ENCODE measurements at places on chromosomes 2 and 18. TPM values are rescaled to one million over a fixed set of nuclear protein-coding genes. Genes with fewer than 3 reads are reported as not detected.
A peak's percentile ranks its signal among the peaks of the same experiment; 100 is the strongest.

The LYG2 gene
- not detected for total RNA-seq

The CKAP2L gene
- total RNA-seq: 68.8 TPM

The CD8B2 gene
- total RNA-seq: 3.7 TPM

GRCh38 chr2:41836948-41837347 lies 210.9 kb upstream of the PKDCC start:
- no peak overlapping the region for H3K27ac ChIP-seq
- peaks cover 10% of the 10 kb centered on the region for H3K4me1 ChIP-seq
- H3K27me3 ChIP-seq: peaks cover 43% of the 10 kb centered on the region
- DNase-seq: peak; percentile 47
- no peak overlapping the region for H3K4me3 ChIP-seq

GRCh38 chr2:169715379-169716237 lies 18.0 kb upstream of the KLHL23 start:
- H3K27ac ChIP-seq: no peak overlapping the region
- DNase-seq: no peak
- H3K27me3 ChIP-seq: no peaks in the 10 kb centered on the region
- peaks cover 2% of the 10 kb centered on the region for H3K36me3 ChIP-seq
- peaks cover 25% of the 10 kb centered on the region for H3K4me1 ChIP-seq
- no peak overlapping the region for H3K4me3 ChIP-seq

DNA sequence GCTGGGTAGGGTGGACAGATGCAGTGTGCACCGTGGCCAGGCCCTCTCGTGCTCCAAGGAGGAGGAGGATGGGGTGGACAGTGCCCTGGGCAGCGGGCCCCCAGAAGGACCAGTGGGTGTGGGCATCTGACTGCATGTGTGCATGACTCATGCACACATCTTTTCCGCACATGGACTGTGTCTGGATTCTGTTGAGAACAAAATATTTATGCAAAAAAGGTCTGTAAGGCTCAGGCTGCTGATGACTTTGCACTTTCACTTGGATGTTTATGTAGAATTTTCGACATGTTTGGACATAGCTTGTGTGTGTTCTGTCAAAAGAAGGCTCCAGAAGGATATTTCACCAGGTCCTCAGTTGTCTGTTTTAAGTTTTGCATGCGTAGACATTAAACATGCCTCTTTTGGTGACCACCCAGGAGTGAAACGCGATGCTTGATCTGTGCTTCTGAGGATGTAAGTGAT lies 45.6 kb downstream of the MTCL1 start:
- no peaks in the 10 kb centered on the region for H3K36me3 ChIP-seq
- no peaks in the 10 kb centered on the region for H3K27me3 ChIP-seq
- peaks cover 11% of the 10 kb centered on the region for H3K4me1 ChIP-seq
- no peak overlapping the region for H3K4me3 ChIP-seq

GRCh38 chr2:40551081-40551480 lies 99.2 kb upstream of the SLC8A1 start:
- H3K4me1 ChIP-seq: no peaks in the 10 kb centered on the region
- no peak overlapping the region for H3K27ac ChIP-seq
- H3K4me3 ChIP-seq: no peak overlapping the region
- no peak for DNase-seq

- peaks cover 33% of the 10 kb centered on the region for H3K4me1 ChIP-seq
- peak overlapping the region; percentile 97 for H3K4me3 ChIP-seq
- H3K36me3 ChIP-seq: peaks cover 37% of the 10 kb centered on the region
- peak overlapping the region; percentile 94 for H3K27ac ChIP-seq
These were observed 1.9 kb downstream of the PTMA start for GRCh38 chr2:231709981-231710798.

DNA sequence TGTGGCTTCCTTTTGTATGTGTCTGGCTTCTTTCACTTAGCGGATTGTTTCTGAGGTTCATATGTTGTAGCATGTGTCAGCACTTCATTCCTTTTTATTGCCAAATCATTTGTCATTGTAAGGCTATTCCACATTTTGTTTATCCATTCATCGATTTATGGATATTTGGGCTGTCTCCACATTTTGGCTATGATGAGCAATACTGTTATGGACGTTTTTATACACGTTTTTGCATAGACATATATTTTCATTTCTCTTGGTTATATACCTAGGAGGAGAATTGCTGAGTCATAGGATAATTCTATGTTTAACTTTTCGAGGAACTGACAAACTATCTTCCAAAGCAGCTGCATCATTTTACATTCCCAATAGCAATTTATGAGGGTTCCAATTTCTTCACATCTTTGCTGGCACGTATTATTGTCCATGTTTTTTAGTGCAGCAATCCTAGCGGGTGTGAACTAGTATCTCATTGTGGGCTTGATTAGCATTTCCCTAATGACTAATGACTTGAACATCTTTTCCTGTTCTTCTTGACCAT lies 48.1 kb upstream of the TBC1D8 start:
- H3K4me1 ChIP-seq: no peaks in the 10 kb centered on the region
- H3K36me3 ChIP-seq: no peaks in the 10 kb centered on the region
- DNase-seq: no peak
- H3K4me3 ChIP-seq: no peak overlapping the region
- no peaks in the 10 kb centered on the region for H3K27me3 ChIP-seq

DNA sequence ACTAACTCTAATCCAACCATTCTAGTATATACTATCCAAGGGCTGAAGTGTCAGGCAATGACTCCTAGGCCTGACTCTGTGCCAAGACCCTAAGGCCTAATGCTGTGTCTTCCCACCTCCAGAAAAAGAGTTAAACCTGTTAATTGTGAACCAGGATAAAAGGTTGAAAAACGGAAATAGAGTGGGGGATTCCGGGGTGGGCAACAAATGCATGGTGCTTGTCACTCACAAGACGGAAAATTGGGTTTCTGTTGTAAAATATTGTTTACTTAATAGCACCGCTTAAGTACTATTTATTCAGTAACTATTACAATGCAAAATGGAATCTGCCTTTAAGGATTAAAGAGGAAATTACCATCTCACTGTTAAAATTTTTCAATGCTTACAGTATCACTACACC lies 3.2 kb downstream of the STK17B start:
- H3K27ac ChIP-seq: peak overlapping the region; percentile 98
- no peaks in the 10 kb centered on the region for H3K27me3 ChIP-seq
- H3K4me1 ChIP-seq: peaks cover 26% of the 10 kb centered on the region
- H3K4me3 ChIP-seq: peak overlapping the region; percentile 99

DNA sequence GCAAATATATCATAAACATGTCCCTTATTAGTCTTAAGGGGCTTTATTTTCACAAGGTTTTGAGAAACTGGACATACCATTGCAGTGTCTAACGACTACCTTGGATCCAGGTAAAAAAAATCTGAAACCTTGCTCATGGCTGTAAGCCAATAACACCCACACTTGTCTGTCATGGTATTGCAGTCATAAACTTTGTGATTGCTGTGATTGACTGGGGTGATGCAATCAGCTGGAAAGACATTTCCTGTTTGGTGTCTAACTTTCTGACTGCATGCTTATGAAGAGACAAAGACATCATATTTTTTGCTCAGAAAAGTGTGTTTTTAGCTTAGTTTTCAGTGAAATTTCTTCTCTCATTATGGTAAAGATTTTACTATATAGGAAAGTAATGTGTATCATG lies 635.0 kb downstream of the TSN start:
- no peak for DNase-seq
- H3K27me3 ChIP-seq: no peaks in the 10 kb centered on the region
- no peaks in the 10 kb centered on the region for H3K4me1 ChIP-seq
- H3K4me3 ChIP-seq: no peak overlapping the region
- H3K36me3 ChIP-seq: no peaks in the 10 kb centered on the region
- no peak overlapping the region for H3K27ac ChIP-seq

- no peaks in the 10 kb centered on the region for H3K36me3 ChIP-seq
- H3K4me1 ChIP-seq: no peaks in the 10 kb centered on the region
- H3K27ac ChIP-seq: no peak overlapping the region
- DNase-seq: no peak
These were observed 45.2 kb upstream of the GCG start for GRCh38 chr2:162197069-162197825.

GRCh38 chr2:125169022-125169763 lies 1144.1 kb downstream of the CNTNAP5 start:
- no peak overlapping the region for H3K27ac ChIP-seq
- no peaks in the 10 kb centered on the region for H3K36me3 ChIP-seq
- no peaks in the 10 kb centered on the region for H3K27me3 ChIP-seq
- no peak overlapping the region for H3K4me3 ChIP-seq
- no peaks in the 10 kb centered on the region for H3K4me1 ChIP-seq

GRCh38 chr18:45880876-45881558 lies 55.5 kb downstream of the SIGLEC15 start:
- peaks cover 26% of the 10 kb centered on the region for H3K36me3 ChIP-seq
- no peak overlapping the region for H3K4me3 ChIP-seq
- H3K4me1 ChIP-seq: peaks cover 5% of the 10 kb centered on the region
- no peaks in the 10 kb centered on the region for H3K27me3 ChIP-seq
- DNase-seq: no peak

DNA sequence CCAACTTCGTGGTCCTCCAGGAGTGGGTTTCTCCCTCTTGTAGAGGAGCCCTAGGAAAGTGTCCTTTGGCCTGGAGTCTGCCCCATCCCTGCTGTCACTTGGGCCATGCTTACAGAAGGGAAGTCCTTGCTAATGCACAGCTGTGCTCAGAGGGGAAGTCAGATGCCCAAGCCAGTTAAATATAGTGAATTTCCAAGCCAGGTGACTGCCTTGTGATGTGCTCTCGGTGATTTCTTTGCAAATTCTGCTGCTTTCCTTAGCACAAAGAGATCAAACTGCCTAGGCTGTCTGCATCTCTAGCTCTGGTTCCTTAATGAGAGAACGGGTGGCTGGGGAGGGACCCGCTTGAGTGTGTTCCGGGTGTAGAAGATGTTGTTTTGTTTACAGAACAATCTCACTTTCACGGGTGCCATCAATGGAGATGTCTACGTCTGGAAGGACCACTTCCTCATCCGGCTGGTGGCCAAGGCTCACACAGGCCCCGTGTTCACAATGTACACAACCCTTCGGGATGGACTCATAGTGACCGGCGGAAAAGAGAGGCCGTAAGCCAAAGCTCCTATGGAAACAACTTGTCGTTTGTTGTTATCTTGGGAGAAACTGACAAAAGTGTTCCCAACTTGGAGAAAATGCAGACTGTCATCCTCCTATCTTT lies 91.4 kb downstream of the RTN4 start:
- H3K27ac ChIP-seq: no peak overlapping the region
- H3K4me1 ChIP-seq: peaks cover 7% of the 10 kb centered on the region
- H3K36me3 ChIP-seq: peaks cover 2% of the 10 kb centered on the region
- no peaks in the 10 kb centered on the region for H3K27me3 ChIP-seq
- DNase-seq: no peak
- no peak overlapping the region for H3K4me3 ChIP-seq

GRCh38 chr18:49029628-49030027 lies 78.9 kb upstream of the SMAD7 start:
- no peak overlapping the region for H3K4me3 ChIP-seq
- no peak overlapping the region for H3K27ac ChIP-seq
- DNase-seq: peak; percentile 33
- H3K36me3 ChIP-seq: no peaks in the 10 kb centered on the region
- H3K4me1 ChIP-seq: peaks cover 21% of the 10 kb centered on the region

DNA sequence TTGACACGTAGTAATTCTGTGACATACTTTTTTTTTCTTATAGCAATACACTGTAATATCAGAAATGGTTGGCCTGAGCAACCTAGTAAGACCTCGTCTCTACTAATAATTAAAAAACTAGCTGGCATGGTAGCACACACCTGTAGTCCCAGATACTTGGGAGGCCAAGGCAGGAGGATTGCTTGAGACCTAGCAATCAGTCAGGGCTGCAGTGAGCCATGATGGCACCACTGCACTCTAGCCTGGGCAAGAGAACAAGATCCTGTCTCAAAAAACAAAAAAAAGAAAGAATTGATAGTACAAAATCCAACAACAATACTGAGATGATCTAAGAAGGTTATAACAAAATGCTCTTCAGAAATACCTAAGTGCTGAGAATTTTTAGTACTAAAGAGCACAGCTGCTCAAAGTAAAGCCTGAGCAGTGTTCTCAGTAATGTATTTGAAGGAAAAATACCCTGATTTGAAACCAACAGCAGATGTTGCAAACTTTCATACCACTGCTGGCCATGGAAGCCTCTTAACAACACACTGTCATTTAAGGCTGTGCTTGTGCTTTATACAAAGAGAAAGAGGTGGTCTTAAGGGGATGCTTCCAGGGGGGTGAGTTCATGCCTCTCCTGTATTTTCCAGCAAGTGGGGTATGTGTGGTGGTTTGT lies 132.6 kb upstream of the CDCA7 start:
- DNase-seq: no peak
- H3K4me1 ChIP-seq: peaks cover 11% of the 10 kb centered on the region

DNA sequence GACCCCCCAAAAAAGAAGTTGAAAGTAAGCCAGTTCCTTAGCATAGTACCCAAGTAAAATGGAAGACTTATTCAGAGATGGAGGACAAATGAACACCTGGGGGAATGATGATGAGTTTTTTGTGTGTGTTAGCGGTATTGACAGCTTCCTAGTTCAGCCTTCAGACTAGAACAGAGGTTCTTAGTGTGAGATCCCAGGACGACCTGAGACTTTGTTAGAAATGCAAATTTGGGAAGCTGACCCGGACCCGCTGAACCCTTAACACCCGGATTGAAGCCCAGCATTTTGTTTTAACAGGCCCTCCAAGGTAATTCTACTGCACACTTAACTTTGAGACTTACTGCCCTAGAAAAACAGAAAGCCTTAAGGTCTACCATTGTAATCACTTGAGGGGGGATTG lies 20.3 kb downstream of the SPOPL start:
- H3K27me3 ChIP-seq: no peaks in the 10 kb centered on the region
- DNase-seq: no peak
- peaks cover 23% of the 10 kb centered on the region for H3K4me1 ChIP-seq
- peaks cover 32% of the 10 kb centered on the region for H3K36me3 ChIP-seq
- H3K4me3 ChIP-seq: no peak overlapping the region

DNA sequence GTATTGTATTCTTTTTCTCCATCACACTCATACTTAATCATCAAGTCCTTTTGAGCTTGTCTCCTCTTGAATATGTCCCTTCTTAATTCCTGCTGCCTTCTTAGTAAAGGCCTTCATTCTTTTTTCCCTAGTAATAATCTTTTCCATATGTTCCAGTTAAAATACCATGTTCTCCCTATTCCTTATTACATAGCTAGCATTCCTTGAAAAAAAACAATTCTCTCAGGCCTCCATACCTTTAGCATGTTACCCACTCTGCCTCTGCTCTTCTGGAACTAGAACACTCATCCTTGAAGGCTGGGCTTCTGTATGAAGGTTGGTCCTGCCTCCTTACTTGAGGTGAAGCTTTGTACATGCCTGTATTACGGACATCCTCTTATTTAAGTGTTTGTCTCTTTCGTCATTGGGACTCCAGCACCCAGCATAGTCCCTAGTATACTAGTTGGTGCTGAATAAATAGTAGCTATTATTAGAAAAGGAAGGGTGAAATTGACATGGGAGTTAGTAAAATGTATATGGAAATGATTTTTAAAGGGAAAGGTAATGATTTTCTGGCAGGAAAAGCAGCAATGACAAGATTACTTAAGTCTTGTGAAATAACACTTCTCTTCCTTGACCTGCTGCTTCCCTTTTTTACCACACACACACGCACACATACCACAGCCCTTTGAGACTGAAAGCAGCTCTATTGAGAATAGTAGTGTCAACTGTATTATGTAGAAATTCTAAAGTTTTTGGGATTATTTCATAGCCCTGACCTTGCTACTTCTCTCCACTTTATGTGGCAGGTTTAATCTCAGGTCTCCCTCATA lies 45.6 kb downstream of the REL start:
- no peak overlapping the region for H3K27ac ChIP-seq
- no peak overlapping the region for H3K4me3 ChIP-seq
- peaks cover 9% of the 10 kb centered on the region for H3K4me1 ChIP-seq
- peaks cover 48% of the 10 kb centered on the region for H3K36me3 ChIP-seq

- peaks cover under 1% of the 10 kb centered on the region for H3K4me1 ChIP-seq
- no peak overlapping the region for H3K27ac ChIP-seq
- H3K4me3 ChIP-seq: no peak overlapping the region
- no peaks in the 10 kb centered on the region for H3K36me3 ChIP-seq
- no peak for DNase-seq
These were observed 20.7 kb upstream of the COPS8 start for GRCh38 chr2:237065071-237065377.

- H3K36me3 ChIP-seq: no peaks in the 10 kb centered on the region
- peaks cover 15% of the 10 kb centered on the region for H3K4me1 ChIP-seq
These were observed 241.6 kb upstream of the FN1 start for GRCh38 chr2:215677481-215677880.
